ENCODE measurements at places on chromosomes 16 and 17.

DNA sequence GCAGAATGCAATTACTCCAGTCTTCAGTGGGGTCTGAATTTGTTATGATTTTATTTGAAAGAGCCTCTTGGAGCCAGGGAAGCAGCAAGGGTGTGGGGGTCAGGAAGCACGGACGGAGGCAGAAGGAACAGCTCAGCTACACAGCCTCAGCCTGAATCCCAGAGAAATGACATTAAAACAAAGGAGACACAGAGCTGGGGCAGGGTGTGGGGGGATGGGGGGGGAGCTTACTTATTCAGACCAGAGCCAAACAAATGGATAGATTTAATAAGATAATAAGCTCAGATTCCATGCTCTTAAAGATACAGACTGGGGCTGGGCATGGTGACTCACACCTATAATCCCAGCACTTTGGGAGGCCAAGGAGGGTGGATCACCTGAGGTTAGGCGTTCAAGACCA is 195.3 kb downstream of the ZNF423 start:
- DNase-seq, result no peak

- DNase-seq, result peak; percentile 37
These were observed at the start of gene METRNL for GRCh38 chr17:83079352-83079747. TSS of gene METRNL (plus strand) at chr17:83079609. CDS start at chr17:83079816, 207 bp downstream.

GRCh38 chr17:57366177-57366557 is 109.8 kb downstream of the MSI2 start:
- no peak for DNase-seq

DNA sequence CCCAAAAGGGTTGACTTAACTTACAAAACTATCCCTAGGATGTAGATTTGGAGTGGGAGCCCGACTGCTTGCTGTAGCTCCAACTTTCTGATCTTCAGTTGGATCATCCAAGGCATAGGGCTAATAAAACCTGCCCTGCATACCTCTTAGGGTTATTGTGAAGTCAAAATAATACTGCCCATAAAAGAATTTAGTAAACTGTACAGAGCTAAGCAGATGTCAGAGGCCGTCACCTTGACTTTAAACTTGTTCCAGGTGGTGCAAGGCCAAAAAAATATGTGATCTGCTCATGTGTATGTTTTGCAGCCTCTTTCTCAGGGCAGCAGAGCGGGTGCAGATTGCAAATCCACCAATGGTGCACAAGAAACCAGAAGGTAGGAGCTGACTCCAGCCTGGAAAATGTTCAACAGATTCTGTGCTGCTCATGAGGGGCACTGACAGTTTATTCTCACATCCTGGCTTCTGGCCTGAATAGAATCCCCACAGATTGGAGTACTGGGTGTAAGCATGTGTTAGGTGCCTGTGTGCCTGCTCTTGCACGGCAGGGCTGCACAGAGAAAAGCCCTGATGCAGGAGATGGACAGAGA is 180.7 kb downstream of the MAP2K4 start:
- DNase-seq, result no peak

- DNase-seq, result no peak
These were observed 162.0 kb downstream of the NTN1 start for GRCh38 chr17:9183306-9183705.

DNA sequence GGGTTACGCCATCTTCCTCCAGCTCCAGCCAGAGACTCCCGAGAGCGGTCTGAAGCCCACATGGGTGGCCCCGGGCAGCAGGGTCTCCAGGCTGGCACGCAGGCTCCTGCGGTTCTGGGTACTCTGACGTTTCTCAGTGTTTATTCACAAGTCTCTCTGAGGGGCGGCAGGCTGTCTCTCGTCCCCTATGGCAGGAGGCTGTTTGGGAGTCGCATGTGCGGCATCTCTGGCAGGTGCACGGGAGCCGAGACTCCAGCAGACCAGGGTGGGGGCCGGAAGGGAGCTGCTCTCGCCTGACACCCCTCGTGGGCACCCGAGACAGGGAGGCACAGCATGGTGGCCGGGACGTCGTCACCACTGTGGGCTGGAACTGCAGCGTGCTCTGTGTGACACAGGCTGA is 48.1 kb downstream of the ZNF778 start:
- no peak for DNase-seq

DNA sequence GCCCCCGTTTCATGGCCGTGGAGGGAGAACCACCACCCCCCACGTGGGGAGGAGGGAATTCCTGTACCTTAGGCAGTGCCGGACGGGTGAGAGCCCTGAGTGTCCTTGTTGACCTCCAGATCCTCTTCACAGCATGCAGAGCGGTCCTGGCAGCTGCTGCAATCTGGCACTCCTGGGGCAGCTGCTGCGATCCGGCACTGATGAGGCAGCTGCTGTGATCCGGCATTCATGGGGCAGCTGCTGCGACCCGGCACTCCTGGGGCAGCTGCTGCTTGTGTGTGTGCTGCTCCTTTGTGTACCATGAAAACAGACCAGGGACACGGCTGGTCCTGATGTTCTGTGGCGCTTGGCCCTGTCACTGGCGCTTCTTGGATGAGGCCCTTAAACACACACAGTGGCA is 12.8 kb downstream of the ZNF778 start:
- no peak for DNase-seq

GRCh38 chr16:76741623-76742022 is 449.4 kb upstream of the MON1B start:
- no peak for DNase-seq

DNA sequence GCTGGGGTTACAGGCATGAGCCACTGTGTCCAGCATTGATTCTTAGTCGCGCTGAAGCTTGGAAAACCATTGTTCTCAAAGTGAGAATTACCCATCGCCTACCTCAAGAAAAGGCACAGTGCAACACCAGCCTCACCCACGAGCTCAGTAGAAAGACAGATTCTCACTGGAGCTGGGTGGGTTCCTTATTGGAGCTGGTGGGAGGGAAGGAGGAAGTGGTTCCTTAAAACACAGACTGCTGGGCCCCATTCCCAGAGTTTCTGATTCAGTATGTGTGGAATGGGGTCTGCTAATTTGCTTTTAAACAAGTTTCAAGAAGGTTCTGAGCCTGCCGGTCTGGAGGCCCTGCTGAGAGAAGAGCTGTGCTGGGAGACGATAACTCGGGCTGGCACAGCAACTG is 264.7 kb downstream of the ENGASE start:
- no peak for DNase-seq

GRCh38 chr16:28133666-28134065 is 70.2 kb upstream of the GSG1L start:
- no peak for DNase-seq

- no peak for DNase-seq
These were observed 3.9 kb downstream of the CARMIL2 start for GRCh38 chr16:67648764-67649407.

DNA sequence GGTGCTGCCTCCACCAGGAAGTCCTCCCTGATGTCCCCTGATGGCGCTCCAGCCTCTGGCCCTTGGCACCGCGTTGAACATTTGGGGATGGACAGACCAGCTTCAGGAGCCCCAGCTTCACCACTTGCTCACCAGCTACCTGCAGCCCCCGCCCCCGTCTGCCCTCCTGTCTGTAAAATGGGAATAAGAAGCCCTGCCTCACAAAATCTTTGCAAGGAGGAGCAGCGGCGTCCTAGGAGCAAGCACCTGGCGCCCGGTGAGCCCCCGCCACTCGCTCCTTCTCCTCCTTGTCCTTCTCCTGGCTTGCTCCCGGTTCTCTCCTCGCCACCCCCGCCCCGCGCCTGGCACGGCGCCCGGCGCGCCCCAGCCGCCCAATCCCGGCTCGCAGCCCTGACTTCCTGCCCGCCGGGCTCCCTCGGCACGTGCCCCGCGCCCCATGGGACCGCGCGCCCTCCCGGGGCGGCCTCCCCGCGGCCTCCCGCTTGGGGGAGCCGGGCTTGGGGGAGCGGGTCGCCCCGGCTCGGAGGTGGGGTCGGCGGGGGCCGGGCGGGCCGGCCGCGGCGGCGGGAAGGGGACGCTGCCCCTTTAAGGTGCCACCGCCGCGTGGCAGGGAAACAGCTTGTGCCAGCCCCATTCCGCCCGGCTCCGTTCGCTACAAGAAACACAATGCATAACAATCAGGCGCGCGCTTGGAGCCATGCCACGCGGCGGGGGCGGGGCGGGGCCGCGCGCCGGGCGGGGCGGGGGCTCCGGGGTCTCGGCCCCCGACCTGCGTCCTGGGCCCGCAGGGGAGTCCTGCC is 9.1 kb upstream of the PPP1R1B start:
- DNase-seq, result peak; percentile 74

DNA sequence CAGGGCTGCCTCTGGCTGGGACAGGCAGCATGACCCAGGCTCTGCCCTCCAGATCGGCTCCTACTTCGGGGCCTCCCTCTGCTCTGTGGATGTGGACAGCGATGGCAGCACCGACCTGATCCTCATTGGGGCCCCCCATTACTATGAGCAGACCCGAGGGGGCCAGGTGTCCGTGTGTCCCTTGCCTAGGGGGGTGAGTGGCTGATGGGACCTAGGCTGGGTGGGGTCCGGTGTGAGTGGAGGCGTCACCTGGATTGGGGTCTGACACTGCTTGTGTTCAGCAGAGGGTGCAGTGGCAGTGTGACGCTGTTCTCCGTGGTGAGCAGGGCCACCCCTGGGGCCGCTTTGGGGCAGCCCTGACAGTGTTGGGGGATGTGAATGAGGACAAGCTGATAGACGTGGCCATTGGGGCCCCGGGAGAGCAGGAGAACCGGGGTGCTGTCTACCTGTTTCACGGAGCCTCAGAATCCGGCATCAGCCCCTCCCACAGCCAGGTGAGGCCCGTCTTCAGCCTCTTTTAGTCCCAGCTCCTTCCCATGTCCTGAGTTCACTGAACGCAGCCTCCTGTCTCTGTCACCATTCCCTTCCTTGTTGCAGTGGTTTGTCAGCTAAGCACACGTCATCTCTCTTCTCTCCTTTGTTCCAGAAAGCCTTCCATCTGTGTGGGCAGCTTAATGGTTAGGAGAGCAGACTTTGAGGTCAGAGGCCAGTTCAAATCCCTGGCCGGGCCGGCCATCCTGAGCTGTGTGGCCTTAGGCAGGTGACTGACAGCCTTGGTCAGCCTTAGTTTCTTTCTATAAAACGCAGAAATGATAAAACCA is 16.9 kb downstream of the COX6A2 start:
- no peak for DNase-seq

GRCh38 chr16:70692130-70692872 is 6.4 kb upstream of the MTSS2 start:
- no peak for DNase-seq

DNA sequence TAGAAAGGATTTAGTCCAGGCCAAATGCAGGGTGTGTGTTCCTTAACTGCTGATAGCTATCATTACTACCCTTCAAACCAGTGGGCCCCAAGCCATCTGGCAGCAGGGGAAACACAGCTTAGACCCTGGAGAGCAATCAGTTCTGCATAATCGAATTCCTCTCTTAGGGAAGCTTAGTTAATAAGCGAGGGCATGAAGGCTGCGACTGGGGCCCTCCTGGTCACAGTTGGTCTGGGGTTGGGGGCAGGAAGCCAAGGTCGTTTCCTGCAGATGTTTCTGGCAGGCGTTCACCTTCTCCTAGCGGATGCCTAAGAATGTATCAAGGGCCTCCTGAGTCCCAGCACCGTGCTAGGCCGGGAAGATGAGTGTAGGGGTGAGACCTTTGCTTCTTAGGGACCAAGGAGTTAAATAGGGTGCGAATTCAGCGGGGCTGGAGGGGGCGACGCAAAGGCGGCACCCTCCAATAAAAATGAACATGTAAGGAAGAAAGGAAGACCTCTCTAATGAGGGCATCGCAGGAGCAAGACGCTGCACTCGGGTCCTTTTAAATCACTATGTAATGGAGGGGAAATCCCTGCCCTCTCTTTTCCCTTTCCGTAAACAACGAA is 16.5 kb upstream of the EEF2K start:
- peak; percentile 39 for DNase-seq

- DNase-seq, result no peak
These were observed 22.4 kb downstream of the LSM12 start for GRCh38 chr17:44044071-44044470.

GRCh38 chr17:28716740-28717577 is 709 bp downstream of the RAB34 start:
- DNase-seq, result no peak

GRCh38 chr16:23290189-23291062 is 11.7 kb upstream of the SCNN1B start:
- DNase-seq, result no peak

GRCh38 chr17:2853283-2854142 is 57.3 kb downstream of the RAP1GAP2 start:
- no peak for DNase-seq

DNA sequence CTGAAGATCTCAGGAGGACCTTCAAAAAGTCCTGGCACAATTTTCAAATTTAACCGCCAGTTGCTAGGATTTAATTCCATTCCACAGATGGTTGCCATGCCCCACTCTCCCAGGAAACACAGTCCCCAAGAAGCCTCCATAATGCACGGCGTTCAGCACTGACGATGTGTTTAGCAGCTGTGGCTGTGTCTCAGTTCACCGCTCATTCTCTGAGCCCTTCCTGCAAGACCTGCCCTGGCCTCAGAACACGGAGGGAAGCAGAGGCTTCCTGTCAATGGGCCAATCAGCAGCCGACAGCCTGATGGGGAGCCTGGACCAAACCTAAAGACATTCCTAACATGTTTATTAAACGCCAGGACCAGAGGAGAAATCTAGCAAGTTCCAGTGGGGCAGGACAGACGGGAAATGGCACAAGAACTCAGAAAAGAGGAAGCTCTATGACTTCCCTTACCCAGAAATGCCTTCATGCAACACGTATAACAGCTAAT is 4.9 kb downstream of the MYLK3 start:
- no peak for DNase-seq

GRCh38 chr16:31149332-31149731 is 534 bp downstream of the PRSS36 start:
- DNase-seq, result no peak

DNA sequence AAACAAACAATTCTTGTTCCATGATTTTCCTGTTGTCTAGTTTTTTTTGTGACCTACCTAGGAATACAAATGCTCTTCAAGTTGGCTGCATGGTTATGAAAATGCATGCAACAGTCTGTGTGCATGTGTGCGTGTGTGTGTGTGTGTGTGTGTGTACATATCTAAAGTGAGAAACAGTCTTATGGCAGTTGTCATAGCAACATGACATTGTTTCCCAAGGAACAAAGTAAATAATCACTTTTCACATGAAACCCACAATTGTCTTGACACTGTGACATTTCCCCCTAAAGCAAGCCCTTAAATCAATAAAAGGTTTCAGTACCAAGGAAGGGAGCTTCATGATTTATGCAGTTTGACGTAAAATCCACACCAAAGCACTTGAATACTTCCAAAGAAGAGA is 758.4 kb downstream of the CDH8 start:
- no peak for DNase-seq

- DNase-seq, result no peak
These were observed 27.0 kb upstream of the MMD start for GRCh38 chr17:55448681-55449080.

DNA sequence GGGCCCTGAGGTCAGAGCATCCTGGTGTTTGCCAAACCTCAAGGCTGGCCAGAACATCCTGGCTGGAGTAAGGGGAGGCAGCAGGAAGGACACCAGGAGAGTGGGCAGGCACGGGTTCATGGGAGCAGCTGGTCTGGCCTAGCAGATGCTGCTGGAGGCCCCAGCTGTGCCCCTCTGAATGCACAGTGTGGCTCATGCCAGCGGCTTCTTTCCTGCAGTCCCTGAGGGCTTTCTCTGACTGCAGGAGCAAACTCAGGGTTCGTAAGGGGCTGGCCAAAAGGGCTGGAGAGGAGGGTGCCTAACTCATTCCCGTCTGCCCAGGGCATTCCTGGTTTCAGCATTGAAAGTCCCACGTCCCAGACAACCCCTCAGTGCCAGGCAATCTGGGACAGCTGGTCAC is 78.7 kb downstream of the ZDHHC7 start:
- no peak for DNase-seq
